BE2C (cell line): ENCODE measurements at places on chromosomes 2 and 18.

GRCh38 chr2:72893594-72894319, 6.5 kb downstream of the SPR start:
- peak; percentile 65 for DNase-seq

DNA sequence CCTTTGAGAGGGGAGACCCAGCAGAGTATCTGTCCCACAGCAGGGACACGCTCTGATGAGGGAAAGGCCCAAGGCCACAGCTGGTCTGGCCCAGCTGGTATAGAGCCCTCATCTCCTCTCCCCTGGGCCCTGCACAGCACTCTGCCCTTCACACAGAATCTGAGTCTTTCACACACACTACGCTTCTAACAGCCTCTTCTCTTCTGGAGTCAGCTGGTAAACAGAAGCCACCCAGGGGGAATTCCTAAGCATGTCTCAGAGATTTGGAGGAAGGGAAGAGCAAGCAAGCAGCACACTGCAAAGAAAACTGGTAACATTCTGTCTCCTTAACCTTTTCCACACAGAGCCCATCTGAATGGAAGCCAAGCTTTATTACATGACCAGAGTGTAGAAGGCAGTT, 121.1 kb upstream of the ACAA2 start:
- no peak for DNase-seq

DNA sequence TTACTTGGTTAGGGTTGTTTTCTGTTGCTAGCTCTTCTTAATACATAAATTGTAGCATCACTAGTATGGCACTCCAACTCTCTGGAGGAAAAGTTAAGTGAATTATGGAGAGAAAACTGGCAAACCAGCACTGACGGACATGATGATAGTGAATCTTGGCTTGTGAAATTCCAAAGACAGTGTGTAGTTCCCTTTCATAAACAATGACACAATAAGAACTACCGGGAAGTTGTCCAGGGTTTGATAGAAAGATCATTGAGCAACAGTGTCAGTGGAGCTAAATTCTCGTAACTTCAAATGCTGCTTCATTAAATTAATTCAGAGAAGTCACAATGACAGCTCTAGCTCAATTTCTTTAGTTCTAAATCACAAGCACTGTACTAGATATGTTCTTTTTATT, 66.5 kb downstream of the RIT2 start:
- no peak for DNase-seq

DNA sequence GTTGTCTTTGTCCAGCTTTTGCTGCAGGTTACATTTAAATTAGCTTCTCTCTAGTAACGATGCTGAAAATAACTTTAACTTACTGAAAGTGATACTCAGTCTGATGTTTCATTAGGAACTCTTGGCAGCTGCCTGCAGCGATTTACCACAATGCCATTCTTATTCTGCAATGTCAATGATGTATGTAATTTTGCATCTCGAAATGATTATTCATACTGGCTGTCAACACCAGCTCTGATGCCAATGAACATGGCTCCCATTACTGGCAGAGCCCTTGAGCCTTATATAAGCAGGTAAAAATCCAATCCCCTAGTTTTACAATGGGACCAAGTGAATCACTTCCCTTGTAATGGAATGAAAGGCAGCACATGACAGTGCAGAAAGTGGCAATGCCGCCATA, 16.3 kb upstream of the MFF start:
- DNase-seq, result no peak

- DNase-seq, result no peak
These were observed 33.1 kb upstream of the RMDN2 start for GRCh38 chr2:37891846-37892435.

GRCh38 chr2:96526615-96527285, 9.8 kb upstream of the ARID5A start:
- DNase-seq, result no peak

DNA sequence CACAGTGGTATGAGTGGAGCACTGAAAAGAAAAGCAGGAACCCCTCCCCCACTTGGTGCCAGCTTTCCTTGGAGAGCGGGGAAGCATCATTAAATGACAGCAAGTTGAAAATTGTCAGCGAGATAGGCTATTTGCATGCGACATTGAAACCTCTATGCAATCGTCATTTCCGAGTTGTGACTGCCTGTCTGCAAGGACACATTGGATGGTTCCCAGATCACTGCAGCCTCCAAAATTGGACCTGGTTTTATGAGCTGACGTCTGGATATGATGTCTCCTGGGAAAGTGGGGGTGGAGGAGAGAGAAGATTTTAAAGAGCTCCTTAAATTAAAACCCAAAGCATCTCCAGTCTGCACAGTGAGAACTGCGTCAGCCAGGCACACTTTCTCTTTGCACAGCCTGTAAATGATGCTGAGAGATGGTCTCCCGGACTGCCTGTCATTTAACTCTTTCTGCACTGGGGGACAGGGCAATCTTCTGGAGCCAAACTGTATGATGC, 57.8 kb upstream of the KIF5C start:
- peak; percentile 34 for DNase-seq

GRCh38 chr2:27959496-27959895, 69.0 kb downstream of the BABAM2 start:
- DNase-seq, result no peak

GRCh38 chr2:174711206-174711605, 53.1 kb downstream of the CHRNA1 start:
- peak; percentile 24 for DNase-seq

- DNase-seq, result no peak
These were observed 78.3 kb downstream of the POU3F3 start for GRCh38 chr2:104932243-104932642.

DNA sequence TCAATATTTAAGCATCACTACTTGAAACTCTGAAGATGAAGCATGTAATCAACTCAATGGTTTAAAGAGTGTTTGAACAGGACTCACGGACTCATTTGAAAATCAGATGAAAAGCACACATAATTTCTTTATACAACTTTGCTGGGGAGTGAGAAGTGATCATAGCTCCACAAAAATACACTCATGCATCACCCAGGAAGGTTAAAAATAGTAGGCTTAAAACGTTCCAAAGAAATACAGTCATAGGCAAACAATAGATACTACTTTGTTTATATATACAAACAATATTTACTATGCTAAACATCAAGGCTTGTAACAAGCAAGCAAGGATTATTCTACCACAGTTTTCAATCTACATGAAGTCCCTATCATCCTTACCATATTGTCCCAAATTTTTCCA, 11.6 kb downstream of the HNRNPLL start:
- DNase-seq, result no peak

DNA sequence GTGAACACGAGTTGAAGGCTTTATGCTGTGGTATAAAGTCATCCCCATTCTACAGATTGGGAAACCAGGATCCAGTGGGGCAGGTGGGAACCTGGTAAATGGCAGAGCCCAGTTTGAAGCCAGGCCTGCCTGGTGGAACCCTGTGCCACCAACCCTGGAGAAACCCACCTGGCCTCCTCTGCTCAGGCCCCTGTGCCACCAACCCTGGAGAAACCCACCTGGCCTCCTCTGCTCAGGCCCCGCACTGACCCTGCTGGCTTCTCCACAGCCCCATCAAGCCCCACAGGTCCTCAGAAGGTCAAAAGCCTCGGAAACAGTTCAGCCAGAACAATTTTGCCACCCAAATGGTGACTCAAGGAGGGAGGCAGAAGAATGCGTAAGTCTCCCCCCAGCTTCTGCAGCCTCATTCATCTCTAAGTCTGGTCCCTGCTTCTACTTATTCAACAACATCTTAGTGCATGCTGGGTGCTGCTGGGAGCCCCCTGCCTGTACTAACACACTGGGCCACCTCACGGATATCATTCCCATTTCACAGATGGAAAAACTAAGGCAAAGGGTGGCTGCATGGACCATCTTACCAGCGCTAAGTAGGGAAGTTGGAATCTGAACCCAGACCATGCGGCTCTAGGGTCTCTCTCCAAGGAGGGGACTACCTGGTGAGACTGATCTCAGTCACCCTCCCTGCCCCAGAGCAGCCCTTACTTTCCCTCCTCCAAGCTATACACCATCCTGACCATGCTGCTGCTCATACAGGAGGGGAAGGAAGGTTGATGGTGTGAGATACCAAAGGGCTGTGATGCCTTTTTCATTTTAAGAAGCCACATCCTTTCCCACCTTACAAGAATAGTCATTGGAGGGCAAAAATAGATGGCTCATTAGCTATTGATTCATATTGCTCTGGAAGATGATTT, 93.7 kb upstream of the ID2 start:
- DNase-seq, result no peak

- DNase-seq, result no peak
These were observed 114.2 kb upstream of the NT5C1B start for GRCh38 chr2:18703555-18703954.

DNA sequence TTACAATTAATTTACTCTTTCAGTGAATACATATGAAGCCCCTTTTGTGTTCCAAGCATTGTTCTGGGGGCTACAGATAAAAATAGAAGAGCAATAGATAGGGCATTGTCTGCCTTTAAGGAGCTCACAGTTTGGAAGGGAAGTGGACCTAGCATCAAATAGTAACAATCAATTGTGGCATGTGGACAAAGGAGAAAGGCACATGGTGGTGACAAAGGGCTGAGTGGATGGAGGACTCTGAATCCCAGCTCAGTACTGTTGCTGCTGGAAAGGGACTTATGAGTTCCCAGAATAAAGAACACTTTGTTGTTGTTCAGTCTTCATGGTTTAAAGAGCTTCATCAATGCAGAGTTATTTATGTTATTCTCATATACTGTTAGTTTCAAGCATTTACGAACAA, 217.7 kb downstream of the HRH4 start:
- no peak for DNase-seq

- no peak for DNase-seq
These were observed 86.7 kb upstream of the MAP4K4 start for GRCh38 chr2:101610750-101611315.

DNA sequence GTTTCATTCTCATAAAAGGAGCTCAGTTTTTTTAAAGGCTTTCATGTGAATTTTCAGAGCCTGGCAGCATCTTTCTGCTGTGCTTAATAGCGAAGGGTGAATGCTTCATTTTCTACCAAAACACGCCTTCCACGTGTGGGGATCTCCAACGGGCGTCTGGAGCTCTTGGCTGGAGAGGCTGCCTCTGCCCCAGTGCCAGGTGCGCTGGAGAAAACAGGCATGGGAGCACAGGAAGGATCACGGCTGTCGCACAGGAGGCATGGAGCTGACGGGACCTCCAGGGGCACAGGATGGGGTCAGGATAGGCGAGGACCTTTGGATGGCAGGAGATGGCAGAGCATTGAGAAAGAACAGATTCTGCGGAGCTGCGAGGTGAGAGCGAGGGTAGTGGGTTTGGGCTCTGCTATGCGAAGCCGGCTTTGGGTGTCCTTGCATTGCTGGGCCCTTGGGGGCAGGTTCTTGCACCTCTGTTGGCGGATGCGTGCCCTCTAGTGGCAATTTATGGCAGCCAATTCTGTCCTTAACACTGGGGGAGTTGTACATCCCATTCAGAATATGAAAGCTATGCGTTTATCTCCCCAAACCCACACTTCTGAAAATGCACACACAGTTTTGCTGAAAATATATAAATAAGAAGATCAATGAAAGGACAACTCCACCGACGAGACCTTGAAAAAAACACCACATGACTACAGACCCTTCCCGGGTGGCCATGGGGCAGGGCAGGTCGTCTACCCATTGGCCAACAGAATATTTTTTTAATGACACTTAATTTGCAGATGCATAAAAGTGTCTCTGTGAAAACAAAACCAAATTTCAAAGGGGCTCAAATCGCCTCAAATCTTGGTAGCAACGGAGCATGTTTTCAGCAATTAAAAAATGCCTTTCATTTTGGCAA, 90.4 kb upstream of the SLC35G4 start:
- peak; percentile 64 for DNase-seq

- no peak for DNase-seq
These were observed 224.3 kb downstream of the ANAPC1 start for GRCh38 chr2:111659361-111660333.

DNA sequence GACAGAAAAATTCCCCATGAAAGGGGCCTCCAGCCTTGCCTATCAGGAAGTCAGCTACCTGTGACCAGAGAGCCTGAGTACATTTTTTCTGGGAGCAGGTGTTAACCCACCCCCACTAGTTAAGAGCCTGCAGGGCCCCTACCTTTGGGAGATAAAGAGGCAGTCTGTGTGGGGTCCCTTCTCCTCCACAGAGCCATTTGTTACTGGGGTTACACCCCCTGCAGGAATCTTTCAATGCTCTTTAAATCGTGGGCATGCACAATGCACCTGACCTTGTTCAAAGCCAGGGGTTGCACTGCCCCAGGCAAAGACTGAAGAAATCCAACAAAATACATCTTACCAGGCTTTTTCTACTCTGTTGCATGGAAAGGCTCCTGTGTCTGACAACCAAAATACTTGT, 15.7 kb upstream of the LYPD6 start:
- no peak for DNase-seq

DNA sequence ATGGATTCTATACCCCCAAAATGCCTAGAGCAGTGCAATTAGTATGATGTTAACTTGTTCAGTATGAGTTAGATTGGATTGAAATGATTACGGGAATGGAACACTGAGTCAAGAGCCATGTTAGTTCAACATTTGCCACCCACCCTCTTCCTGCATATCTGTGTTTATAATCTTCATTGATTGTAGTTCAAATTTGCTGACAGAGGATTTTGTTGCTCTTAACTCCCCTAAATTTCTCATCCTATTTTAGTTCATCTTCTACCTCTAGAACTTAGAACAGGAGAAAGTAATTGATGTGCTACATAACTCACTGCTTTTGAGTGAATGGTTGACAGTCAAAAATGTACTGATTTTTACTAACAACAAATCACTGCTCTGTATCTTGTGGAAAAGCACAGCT, 673.5 kb upstream of the NRXN1 start:
- no peak for DNase-seq

GRCh38 chr18:25189391-25190185, 162.4 kb downstream of the ZNF521 start:
- DNase-seq, result no peak

DNA sequence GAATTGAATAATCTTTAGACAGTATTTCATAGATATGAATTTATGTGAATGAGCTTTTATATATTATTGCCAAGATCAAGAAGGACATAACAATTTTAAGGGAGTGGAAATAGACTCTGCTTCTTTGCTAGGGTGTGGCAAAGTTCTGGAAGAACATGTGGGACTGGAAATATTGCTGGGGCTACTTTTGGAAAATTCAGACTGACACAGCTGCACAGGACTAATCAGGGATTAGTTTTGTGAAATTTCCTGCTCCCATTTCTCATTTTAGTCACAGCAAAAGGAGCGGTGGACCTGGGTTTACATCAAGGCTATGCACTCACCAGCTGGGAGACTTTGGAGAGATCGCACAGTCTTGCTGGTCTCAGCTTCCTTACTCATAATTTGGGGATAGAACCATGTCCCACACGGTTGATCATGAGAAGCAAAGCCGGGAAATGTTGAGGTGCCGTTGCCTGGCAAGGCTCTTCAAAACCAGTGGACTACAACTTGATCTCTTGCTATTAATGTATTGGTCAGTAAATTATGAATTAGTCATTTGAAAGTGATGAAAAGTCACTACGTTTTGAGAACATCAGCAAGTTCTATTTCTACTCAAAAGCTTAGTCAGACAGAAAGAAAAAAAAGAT, 42.4 kb downstream of the IL1RL2 start:
- no peak for DNase-seq

- DNase-seq, result no peak
These were observed 47.6 kb upstream of the HAAO start for GRCh38 chr2:42839809-42840501.
